ENCODE measurements at places on chromosomes 4 and X.
A peak's percentile ranks its signal among the peaks of the same experiment; 100 is the strongest.

- no peak for DNase-seq
Observed at GRCh38 chr4:81421346-81422218, 50.1 kb downstream of the RASGEF1B start.

DNA sequence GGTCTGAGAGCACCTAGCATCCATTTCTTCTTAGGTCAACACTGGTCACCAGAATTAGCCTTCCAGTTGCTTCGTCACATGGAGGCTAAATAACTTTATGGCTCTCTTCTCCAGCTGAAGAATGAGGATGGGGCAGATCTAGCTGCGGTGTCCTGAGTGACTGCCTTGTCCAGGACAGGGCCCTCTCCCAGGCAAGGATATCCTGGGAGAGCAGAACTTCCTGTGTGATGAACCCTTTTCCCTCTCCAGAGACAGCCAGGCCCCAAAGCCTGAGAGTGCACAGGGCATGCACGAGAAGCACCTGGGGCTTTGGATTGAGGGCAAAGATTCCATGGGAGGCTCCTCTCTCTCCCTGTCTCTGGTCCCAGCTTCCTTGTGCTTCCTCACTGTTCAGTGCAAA lies 108.2 kb upstream of the MAMLD1 start:
- DNase-seq = no peak

DNA sequence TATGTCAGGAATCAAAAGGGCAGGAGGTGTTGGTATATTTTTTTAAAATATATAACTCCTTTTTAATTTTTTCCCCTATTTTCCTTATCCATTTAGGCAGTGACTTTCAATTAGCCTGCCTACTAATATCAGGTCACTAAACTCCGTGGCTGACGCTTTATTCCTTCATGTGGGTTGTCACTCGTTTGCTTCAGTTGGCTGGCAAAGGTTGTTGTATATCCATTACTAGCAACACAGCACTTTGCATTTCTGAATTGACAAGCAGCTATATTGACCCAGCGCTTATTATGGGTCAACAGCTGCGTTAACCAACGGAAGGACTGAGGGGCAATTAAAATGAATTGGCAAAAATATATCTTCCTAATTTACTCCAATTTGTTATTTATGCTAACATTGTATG lies 87.7 kb downstream of the ARX start:
- peak; percentile 46 for DNase-seq

- DNase-seq = no peak
Observed at GRCh38 chrX:150899191-150899757, 806 bp upstream of the CD99L2 start.

- DNase-seq = no peak
Observed at GRCh38 chr4:51907006-51907669, 64.2 kb downstream of the DCUN1D4 start.

DNA sequence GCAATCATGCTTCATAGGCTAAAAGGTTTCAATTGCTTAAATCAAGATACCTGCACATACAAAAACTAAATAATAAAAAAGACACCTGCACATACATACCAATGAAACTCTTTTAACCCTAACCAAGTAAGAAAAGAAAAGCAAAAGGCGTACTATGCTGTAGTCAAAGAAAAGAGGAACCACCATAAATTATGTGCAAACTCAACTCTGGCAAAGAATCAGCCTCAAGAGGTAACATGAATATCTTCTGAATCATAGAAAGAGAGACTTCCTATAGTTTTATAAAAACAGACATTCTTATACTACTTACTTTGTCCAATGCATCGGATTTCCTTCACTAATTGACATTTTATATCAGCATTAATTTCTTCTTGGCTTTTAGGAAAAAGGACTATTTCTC lies 29.3 kb downstream of the MMGT1 start:
- no peak for DNase-seq

DNA sequence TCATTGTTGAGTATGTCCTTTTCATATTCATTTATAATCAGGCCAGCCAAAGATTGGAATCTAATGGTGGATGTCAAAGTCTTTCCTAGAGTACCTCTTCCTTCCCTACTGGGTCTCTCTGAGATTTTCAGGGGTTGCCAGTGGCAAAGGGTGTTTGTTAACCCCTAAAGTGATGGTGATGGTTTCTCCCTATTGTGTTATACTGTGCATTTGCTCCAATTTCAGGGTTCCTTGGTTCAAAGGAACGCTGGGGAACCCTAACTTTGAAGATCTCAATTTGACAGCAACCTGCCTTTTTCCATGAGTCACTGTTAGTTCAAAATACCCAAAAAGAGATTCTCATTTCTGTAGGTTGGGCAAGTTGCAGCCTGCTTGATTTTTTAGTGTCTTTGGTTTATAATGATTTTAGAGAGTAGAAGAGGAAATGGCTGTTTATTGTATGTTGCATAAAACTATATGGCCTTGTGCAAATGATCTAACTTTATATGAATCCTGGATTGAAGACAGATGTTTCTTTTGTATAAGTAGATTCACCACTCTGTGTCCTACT lies 23.0 kb downstream of the GAB1 start:
- DNase-seq = no peak

DNA sequence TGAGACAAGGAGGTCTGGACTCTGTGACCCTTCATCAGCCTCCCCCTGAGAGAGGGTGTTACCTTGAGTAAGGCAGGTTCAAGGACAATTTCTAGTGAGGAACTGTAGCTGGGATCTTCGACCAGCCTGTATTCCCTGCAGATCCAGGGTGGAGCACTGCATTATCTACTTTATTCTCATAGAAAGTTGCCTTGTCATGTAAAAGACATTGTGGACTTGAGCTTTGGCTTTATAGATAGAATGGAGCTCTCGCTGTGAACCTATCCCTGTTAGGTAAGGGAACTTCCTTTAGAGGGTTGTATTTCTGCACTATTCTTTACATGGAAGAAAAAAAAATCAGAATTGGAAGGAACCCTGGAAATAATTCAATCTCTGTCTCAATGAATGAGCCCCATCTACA lies 91.4 kb downstream of the MAOA start:
- no peak for DNase-seq

GRCh38 chr4:107689912-107690587 lies 30.0 kb downstream of the PAPSS1 start:
- DNase-seq = no peak

- peak; percentile 89 for DNase-seq
Observed at GRCh38 chrX:16436348-16437188, 213.4 kb upstream of the S100G start.

DNA sequence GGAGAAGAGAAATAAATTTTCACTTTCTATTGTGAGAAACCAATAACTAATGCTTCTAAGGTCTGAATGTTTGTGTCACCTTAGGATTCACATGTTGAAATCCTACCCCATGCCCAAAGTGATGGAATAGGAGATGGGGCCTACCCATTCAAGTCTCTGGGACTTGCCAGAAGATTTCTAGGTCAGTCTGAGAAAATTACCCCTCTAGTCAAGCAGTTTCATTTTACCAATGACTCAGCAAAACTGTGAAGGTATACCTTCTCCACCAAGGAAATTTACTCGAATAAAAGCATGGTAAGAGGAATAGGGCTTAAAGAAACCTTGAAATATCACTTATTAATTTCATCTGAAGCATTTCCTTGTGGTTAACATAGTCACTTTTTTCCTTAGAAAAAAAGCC lies 23.5 kb upstream of the PAPSS1 start:
- no peak for DNase-seq

DNA sequence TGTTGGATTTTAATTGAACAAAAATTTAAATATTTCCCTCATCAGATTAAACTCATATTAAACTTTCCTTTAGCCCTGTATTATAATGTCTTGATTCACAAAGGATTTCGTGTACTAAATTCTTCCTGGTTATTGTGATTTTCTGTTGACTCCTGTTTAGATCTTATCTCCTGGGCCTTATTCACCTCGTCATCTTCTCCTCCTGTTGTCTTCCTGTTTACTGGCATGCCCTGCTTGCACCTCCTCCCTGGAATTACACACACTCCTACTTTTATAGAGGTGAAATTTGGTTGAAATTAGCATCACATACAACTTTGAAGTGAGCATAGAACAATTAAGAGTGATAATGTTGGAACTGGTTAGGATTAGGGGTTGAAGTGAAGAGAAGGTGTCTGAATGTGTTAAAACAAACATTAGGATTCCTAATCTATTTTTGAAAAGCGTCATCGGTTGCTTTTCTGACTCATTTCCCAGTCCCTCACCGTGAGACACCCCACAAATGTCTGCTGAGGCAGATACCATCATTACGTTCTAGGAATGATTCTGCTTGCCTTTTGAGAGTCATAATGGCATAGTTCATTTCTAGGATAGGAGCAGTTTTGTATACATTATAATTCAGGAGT lies 32.5 kb downstream of the TLL1 start:
- no peak for DNase-seq

GRCh38 chr4:56649445-56650261 lies 31.4 kb downstream of the HOPX start:
- DNase-seq = no peak
